ENCODE measurements at places on chromosomes 12 and 14.

- DNase-seq = no peak
Measured at GRCh38 chr14:93322929-93323599, 9.8 kb downstream of the BTBD7 start.

DNA sequence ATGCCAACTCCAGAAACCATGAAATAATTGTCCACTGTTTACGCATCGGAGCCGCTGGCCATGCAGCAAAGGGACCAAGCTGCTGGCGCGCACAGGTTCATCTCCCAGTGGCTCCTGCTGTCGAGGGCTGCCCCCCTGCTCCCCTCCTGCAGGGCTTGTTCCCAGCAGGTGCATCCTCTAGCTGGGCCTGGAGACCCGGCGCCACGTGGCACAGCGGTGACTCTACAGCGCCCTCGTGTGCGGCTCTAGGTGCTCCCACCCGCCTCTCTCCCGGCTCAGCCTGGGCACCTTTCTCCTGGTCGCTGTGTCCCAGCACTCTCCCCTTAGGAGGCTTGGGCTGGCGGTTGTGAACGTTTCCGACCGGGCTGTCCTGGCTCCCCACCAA is 37.5 kb upstream of the INF2 start:
- DNase-seq = no peak

DNA sequence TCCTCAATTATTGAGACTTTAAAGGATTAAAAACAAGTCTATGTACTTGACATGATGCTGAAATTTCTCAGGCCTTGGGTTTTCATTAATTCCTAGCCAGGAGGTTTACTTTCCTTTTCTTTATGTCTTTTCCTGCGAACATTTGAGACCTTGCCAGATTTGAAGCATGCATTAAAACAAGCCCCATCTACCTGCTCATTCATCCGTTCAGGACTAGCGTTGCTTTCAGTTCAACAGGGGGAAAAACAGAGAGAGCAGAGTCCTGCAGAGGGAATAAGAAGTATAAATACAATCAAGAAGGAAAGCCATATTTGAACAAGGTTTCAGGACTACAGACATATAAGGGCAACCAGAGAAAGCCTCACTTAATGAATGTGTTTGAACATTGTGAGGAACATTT is 542.4 kb downstream of the DIO2 start:
- DNase-seq = no peak

- no peak for DNase-seq
Measured at GRCh38 chr14:52352569-52352968, 38.5 kb downstream of the PTGER2 start.

DNA sequence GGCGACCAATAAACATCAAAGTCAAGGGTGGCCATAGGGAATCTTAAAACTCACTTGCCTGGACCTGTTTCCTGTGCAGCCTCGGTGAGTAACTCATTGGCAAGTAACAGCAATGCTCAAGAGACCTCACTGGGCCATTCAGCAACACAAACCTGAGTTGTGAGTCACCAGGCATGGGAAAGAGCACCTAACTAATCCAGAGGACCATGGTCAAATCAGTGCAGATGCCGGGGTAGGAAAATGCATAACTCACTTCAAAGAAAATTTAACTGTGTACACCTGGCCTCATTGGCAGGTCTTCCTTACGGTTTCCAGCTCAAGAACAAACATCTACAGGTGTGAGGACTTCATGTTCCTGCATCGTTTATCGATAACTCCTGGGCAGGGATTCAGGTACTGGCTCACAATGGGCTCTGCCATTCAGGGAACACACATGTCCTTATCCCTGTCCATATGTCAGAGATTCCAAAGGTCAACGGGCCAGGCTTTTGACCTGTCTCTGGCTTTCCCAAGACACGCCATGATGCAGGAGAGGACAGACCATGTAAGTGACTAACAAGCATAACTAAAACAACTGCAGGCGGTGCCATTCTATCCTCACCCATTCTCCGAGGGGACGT is 211.8 kb downstream of the ANO2 start:
- no peak for DNase-seq
